ENCODE measurements at places on chromosomes 6 and 20.

- DNase-seq, result no peak
Measured at GRCh38 chr20:62651285-62652021, 9.2 kb downstream of the SLCO4A1 start.

DNA sequence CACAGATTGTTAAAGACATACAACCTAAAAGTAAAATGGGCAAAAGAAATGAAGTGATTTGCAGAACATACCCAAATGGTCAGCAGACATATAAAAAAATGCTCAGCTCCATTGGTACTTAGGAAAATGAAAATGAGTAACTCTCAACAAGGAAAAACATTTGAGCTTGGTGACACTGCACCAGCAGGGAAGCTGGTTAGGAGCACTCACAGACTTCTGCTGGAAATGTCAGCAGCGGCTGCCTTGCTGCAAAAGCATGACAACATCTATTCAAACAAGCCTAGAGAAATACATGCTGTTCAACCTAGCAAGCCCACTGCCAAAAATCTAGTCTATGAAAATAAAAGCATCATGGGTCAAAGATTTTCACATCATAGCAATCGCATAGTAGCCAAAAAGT lies 99.0 kb upstream of the FOXQ1 start:
- no peak for DNase-seq

DNA sequence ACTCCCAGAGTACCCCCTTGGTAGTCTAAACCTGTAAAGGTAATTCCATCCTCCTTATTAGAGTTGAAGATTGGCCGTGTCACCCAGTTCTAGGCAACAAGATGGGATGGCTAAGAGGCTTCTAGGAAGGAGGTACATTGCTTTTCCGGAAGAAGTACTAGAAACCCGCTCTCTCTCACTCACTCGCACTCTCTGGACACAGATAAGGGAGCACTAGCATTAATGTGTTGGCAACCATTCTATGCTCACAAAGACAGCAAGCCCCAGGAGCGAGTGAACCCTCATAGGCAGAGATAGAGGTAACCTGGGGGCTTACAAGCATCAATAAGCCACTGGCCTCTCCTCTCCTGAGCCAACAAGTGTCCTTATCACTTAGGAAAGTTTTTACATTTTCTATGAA lies 503.2 kb upstream of the JARID2 start:
- no peak for DNase-seq

DNA sequence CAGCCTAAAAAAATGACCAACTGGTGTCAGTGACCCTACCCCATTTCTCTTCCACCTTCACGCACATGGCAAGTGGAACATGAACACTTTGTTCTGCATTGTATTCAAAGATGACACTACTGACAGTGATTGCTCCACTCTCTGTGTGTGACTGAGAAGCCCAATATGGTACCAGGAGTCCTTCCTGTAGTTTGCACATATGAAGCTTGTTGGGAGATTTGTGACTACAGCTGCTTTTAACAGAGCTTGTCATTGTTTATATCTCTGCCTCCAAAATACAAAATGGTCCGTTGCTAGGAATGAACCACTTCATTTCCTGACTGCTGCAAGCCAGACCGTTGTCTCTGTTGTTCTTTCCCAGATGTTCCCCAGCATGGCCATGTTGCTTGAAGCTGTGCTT lies 140.3 kb upstream of the TCF21 start:
- no peak for DNase-seq

- DNase-seq, result no peak
Measured at GRCh38 chr6:93293872-93294271, 125.5 kb downstream of the EPHA7 start.

GRCh38 chr20:44064501-44065400 lies 122.2 kb downstream of the JPH2 start:
- no peak for DNase-seq

- DNase-seq, result no peak
Measured at GRCh38 chr6:170372380-170373325, 66.1 kb downstream of the FAM120B start.

DNA sequence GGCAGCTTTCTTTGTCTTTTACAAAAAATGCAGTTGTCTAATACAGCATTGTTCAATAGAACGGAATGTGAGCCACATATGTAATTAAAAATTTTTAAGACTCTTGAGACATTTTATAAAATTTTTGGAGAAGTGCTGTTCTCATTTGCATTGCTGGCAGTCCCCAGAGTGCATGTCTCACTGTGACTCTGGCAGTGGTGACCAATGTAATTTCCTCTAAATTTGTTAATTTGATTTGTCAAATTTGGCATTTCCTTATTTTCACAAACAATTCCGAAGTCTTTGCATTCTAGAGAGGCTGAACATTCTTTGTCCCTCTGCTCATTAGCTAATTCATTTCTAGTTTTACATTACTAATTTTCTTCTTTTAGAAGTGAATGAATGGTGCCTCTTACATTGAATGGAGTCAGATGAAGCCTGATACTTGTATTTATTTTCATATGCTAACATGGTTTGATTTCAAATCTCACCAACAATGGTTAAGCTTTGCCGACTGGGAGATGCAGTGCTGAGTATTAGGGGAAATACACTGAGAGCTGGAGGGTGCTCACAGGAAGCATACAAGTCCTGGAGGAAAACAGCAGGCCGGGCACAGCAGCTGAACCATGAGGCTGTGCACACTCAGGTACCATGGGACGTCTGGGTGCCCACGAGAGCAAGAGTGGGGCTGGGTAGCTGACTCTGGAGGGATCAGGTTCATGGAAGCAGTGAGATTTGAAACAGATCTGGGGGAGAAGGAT lies 68.5 kb upstream of the ARMC2 start:
- DNase-seq, result no peak

GRCh38 chr6:33092385-33092784 lies 16.6 kb downstream of the HLA-DPB1 start:
- DNase-seq, result no peak

DNA sequence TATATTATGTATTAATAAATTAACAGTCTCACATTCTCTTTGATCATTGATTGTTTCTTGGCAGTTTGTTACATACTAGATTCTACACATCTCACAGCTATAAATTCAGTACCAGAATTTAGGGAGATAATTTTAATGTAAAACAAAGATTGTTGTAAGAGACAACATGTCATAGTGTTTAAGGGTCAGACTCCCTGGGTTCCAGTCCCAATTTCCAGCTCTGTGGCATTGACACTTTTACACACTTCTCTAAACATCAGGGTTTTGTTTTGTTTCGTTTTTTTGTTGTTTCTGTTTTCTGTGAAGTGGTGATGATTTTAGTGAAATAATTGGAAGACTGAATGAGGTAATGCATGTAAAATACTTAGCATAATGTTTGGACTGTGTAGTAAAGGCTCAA lies 19.9 kb downstream of the ADGRB3 start:
- no peak for DNase-seq

- no peak for DNase-seq
Measured at GRCh38 chr20:10565191-10565921, 108.4 kb downstream of the JAG1 start.

GRCh38 chr6:160349020-160349441 lies 853 bp downstream of the SLC22A3 start:
- no peak for DNase-seq

- DNase-seq, result no peak
Measured at GRCh38 chr6:84728602-84729001, 35.8 kb downstream of the TBX18 start.

DNA sequence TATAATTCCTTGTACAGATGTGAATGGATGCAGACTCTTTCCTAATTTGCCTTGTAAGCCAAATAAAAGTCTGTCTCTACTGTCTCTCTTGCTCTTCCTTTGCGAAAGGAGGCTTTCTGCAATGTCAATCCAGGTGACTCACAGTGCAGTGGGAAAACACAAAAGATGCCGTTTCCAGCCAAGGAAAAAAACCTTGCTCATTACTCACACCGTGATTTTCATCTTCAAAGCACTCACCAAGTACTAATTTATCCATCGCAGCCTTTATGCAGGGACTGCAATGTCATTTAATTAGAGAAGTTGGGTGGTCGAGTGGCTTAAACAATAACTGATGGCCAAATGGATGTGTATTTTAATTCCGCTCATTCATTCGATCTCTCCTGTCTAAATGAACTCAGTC lies 23.8 kb downstream of the SAYSD1 start:
- DNase-seq, result no peak

DNA sequence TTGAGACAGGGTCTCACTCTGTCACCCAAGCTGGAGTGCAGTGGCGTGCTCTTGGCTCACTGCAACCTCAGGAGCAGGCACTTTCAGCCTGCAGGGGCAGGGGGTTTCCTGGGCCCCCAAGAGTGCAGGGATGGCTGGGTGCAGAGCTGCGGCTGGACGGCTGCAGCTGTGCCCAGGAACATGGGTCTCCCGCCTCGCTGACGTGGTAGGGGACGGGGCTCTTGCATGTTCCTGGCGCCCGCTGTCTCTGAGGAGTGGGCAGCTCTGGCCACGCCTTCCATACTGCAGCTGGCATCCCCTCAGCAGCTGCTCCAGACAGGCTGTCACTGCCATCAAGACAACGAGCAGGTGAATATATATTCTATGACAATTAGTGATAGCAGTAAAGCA lies 2.2 kb upstream of the DEK start:
- no peak for DNase-seq

- DNase-seq, result no peak
Measured at GRCh38 chr6:32156891-32157290, 3.0 kb downstream of the PPT2 start.

GRCh38 chr6:118725944-118726343 lies 74.6 kb upstream of the CEP85L start:
- DNase-seq, result no peak

DNA sequence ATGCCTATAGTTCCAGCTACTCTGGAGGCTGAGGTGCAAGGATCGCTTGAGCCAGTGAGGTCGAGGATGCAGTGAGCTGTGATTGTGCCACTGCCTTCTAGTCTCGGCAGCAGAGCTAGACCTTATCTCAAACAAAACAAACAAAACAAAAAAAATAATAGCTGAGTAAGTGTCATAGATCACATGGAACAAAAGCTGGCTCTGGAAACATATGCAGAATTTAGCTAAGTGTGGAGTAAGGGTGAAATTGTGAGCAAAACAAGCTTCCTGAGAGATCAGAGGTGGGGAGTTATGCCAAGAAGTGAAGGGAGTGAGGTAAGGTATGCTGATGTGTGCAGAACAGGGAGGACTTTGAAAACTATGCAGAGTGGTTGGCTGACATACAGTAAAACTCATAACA lies 18.7 kb downstream of the SGK1 start:
- DNase-seq, result no peak

- no peak for DNase-seq
Measured at GRCh38 chr6:44238687-44239350, 8.1 kb upstream of the HSP90AB1 start.

DNA sequence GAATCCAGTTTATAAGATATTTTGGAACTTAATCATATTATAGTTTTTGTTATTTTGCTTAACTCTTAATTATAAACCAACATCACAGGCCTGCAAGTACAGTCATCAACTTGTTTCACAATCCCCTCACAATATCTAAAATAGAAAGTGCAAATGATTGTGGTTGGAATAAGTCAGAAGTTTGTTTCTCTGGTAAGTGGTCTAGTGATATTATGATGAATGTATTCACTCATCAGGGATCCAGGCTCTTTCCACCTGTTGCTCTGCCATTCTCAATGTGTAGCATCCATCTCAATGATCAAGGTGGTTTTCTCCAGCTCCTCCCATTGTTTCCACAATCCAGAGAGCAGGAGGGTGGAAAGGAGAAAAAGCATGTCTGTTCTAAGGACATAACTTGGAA lies 54.2 kb downstream of the OPN5 start:
- no peak for DNase-seq

GRCh38 chr6:152008779-152009178 lies 201.3 kb downstream of the ESR1 start:
- no peak for DNase-seq

DNA sequence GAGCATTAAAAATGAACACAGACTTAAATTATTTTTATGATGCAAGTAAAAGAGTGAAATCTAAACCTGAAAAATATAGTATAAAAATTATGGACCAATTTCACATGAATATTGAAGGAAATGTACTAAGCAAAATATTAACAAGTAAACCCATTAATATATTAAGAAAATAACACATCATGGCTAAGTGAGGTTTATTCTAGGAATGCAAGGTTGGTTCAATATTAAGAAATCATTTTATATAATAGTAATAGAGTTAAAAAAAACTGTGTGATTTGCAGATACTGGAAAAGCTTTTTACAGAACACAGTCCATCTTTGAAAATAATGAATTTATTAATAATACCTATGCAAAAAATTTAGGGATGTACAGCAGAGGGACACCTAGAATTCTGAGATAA lies 20.9 kb downstream of the ZSCAN12 start:
- no peak for DNase-seq

DNA sequence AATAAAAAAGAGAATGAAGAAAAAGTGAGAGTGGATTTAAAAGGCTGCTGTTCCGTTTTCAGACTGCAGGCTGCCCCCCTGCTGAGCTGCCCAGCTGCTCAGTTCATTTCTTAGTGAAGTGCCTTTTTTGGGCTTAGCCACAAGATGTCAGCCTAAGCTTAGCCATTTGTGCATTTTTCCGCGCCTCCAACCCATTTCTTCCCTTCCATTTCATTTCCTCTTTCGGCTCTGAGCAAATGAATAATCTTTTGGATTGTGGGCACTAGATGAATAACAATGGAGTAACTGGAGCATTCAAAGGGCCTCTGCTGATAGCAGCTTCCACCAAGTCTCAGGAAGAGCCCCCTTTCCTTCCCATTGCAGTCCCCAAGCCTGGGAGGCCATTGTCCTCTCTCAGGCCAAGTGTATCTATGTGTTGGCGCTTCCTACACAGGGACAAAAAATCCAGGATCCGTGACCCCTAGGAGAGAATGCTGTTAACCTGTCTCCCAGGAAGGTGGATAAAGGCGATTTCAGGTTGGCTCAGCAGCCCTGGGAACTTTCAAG lies 83.5 kb upstream of the SPTLC3 start:
- DNase-seq, result peak; percentile 63

DNA sequence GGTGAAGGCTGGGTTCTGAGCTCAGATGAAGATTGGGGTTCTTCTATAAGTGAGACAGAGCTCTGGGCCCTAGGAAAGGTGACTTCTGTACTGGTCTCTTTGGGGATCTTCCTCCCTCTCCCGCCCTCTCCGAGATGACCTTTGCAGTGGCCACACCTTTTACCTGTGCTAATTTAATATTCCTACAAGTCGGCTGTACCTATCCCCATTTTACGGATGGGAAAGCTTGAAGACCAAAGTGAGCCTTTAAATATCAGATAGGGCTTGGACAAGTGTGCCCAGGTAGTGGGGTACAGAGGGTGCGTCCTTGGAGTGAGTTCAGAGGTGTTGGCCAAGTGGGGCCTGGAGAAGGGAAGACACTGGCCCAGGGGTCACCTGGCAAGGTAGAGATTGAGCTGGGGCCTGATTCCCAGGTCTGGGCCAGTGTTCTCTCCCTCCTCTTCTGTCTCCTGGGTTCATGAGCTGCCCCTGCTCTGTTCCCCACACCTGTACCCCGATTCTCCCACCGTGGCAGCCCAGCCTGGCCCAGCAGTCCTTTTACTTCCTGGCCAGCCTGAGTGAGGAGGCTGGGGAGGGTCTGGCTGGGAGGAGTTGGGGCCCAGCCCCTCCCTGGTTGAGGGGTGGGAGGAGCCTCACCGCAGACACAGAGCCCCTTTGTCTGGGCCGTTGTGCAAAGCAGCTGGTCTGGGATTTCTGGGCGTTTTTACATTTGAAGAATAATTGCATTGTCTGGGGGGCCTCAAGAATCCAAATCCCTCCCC lies 152.1 kb upstream of the RNF24 start:
- peak; percentile 77 for DNase-seq
